ENCODE measurements at places on chromosomes 11 and 22.

DNA sequence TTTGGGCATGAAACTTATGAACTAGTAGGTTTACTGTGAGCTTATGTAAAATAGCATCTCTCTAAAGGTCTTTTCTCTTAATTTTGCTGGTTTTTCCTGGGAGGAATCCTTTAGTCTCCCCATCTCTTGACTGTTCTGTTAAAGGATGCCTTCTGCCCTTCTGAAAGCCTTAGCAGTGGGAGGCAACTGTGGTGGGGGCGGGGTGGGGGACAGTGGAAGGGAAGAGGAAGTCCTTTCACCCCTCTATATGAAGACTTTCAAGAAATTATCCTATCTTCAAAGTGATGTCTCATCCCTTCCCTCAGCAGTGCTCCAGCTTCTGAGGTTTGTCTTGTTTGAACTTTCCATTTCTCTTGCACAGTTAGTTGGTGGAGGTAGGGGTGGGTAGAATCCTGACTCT, 73.1 kb downstream of the ELP4 start:
- DNase-seq = no peak

DNA sequence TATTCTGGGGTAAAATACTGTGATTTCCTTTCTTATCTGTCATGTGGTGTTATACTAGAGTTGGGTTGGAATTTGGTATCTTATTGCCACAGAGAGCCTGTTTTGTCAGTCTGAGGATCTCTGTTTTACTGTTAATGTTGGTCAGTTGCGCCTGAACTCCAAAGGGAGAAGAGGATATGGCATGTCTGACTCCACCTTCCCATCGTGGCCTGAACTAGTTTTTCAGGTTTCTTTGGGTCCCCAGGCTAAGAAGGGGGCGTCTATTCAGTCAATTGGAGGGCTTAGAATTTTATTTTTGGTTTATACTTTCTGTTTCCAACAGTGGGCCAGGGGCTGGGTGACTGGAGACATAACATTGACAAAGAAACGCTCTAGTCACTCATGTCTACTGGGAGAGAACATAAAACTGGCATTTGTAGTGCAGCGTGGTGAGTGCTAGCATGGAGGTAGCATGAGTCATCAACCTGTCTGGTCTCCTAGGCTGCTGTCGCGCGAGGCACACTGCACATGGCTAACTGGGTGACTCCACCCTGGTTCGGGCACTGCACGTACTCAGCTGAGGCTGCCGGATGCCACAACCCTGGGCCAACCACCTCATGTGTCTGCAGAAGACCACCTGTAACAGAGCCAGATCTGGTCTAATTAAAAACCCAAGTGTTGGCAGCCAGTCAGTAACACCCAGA, 120.1 kb upstream of the OR9Q1 start:
- DNase-seq = no peak

DNA sequence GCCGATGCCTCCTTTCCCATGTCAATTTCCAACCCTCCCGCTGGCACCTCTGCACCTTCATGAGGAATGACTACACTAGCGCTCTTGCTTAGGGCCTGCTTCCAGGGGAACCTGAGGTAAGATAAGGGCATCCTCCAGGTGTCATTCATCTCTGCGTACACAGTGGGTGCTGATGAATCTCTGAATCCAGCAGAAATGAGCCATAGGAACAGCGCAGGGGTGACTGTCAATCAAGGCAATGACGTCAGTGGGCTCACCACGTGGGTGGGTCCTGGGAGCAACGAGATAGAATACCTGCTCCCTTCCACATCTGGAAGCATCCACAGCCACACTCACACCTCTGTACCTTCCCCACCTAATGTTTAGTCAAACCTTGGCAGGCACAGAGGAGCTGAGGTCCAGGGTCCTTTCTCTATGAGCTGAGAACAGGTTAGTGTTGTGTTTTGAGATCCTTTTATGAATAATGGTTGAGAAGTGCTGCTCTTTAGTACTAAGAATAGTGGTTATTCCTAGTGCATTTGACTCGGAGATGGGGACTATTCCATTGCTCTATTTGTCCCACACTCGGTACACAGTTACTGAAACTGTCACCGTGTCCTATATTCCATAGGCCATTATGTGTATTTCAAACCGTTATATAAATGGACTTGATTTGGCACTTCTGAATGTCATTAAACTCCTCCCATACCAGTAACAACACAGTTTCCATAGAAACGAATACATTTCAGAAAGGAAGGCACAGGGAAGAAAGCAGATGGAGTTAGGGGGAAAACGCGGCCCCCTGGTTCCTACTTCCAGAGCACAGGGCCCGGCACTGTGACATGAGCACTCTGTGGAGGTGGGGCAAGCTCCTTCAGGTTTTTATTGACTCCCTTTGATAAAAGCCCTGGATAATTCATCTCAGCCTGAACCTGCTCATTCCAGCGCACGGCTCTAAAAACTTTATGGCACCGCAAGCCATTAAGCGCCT, 193.4 kb downstream of the ST3GAL4 start:
- DNase-seq = no peak

GRCh38 chr11:2701230-2701629, 1.4 kb upstream of the KCNQ1OT1 start:
- DNase-seq = no peak

DNA sequence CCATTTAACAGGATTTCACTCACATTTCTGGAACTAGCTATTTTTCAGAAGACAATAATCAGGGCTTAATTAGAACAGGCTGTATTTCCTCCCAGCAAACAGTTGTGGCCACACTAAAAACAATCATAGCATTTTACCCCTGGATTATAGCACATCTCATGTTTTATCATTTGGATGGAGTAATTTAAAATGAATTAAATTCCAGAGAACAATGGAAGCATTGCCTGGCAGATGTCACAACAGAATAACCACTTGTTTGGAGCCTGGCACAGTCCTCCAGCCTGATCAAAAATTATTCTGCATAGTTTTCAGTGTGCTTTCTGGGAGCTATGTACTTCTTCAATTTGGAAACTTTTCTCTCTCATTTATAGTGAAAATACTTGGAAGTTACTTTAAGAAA, 9.2 kb downstream of the PRSS23 start:
- no peak for DNase-seq

- DNase-seq = no peak
These were observed 236.3 kb downstream of the KIRREL3 start for GRCh38 chr11:126764231-126764630.

DNA sequence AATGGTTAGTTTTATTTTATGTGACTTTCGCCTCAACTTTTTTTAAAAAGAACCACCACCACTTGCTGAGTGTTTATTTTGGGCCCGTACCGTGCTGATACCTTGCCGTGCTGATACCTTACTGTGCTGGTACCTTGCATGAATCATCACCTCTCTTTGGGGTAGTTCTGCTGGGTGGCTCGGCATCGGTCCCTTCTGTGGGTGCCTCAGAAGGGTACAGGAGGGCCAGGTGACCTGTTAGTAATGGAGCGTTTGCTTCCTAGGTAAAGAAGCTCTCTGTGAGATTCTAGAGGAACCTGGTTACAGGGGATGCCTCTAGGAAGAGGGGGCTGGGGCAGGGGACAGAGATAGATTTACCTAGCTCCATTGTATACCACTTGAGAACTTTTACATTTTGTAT, 17.1 kb downstream of the TOM1 start:
- no peak for DNase-seq
